ENCODE measurements at places on chromosomes 7 and 10.

DNA sequence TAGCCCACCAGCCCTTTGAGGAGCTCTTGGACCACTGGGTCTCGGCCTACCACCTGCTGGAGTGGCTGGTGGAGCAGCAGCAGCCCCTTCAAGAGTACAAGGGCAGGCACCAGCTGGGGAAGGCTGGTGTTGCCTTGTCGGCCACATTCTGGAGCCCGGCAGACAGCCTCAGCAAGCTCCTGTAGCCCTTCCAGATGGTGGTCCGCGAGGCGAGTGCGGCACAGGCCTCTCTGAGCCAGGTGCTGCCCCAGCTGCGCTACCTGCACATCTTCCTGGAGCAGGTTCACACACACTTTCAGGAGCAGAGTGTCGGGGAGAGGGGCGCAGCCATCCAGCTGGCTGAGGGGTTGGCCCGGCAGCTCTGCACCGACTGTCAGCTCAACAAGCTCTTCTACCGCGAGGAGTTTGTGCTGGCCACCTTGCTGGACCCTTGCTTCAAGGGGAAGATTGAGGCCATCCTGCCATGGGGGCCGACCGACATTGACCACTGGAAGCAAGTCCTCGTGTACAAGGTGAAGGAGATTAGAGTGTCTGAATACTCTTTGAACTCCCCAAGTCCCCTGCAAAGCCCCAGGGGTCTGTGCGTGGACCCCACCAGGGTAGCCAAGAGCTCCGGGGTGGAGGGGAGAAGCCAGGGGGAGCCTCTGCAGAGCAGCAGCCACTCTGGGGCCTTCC lies 7.0 kb upstream of the ACTR3C start:
- DNase-seq: peak; percentile 54

DNA sequence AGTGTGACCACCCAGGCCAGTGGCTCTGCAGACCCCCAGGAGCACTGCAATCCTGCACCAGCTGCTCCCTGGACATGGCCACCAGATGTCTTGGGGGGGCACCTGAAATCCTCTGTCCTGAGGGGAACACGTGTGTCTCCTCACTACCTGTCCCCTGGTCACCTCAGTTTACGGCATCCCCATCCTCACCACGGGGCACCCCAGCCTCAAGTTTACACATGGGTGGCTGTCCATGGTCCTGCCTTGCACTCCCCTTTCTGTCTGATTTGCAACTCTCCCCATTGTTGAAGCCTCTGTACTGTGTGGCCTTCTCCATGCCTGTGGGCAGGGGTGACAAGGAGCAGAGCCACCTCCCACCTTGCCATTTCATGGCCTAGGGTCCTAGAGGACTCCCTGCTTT lies 67.2 kb downstream of the RAMP3 start:
- peak; percentile 64 for DNase-seq

GRCh38 chr10:92385831-92386230 lies 94.9 kb downstream of the MARCHF5 start:
- DNase-seq: no peak

- DNase-seq: no peak
Observed at GRCh38 chr7:147412782-147413556, 1177.6 kb upstream of the C7orf33 start.

DNA sequence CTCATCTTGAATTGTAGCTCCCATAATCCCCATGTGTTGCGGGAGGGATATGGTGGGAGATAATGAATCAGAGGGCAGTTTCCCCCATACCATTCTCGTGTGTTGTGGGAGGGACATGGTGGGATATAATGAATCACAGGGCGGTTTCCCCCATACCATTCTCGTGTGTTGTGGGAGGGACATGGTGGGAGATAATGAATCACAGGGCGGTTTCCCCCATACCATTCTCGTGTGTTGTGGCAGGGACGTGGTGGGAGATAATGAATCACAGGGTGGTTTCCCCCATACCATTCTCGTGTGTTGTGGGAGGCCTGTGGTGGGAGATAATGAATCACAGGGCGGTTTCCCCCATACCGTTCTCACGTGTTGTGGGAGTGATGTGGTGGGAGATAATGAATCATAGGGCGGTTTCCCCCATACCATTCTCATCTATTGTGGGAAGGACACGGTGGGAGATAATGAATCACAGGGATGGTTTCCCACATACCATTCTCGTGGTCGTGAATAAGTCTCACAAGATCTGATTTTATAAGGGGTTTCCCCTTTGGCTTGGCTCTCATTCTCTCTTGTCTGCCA lies 271.0 kb downstream of the MAD1L1 start:
- no peak for DNase-seq

DNA sequence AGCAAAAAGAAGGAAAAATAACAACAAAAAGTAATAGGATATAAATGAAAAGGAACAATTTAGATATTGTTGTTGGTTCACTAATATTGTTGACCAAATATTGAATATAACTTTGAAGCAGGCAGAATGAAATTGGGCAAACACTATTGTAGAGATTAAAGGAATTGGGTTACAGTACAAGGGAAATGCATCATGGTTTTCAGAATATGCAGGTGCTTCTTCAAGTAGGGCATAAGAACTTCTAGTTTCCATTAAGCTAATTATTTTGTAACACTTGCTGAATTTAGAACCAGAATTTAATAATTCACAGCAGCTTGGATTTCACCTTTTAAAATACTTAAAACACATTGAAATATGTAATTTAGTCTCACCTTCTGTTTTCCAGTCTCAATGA lies 36.5 kb downstream of the RPA3 start:
- no peak for DNase-seq

- peak; percentile 9 for DNase-seq
Observed at GRCh38 chr10:6953271-6953801, 373.3 kb upstream of the PRKCQ start.

GRCh38 chr10:50325449-50326171 lies 74.3 kb upstream of the ASAH2 start:
- no peak for DNase-seq

DNA sequence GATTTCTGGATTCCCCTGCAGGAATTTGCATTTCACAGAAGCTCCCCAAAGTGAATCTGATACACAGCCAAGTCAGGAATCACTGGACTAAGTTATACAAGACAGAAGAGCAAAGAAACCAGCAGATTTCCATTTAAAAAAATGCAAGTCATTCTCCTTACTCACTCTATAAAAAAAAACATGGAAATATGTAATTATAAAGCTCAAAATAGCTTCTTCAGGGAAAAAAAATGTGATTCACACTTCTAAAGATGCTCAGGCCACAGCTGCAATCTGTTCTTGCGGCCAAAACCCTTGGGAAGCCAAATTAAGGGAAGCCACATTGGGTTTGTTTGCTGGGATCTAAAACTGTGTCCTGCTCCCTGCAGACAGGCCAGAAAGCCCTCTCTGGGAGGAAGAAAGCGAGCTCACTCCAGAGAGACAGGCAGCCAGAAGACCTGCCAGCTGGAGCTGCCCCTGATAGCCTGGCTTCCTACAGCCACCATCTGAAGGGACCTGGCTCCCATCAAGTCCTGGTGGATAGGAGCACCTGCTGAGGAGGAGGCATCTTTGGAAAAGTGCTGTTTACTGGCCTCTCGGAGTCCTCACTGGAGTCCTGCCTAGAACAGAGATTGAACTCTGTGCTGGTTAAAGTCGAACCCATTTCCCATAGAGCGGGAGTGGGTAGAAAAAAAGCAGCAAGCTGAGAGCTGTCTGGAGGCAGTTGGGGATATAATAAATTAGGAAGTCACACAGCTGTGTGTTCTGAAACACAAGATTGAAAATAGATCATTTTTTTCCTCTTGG lies 359.2 kb upstream of the AOAH start:
- no peak for DNase-seq

GRCh38 chr7:125661-126060 lies 66.7 kb upstream of the FAM20C start:
- DNase-seq: no peak

DNA sequence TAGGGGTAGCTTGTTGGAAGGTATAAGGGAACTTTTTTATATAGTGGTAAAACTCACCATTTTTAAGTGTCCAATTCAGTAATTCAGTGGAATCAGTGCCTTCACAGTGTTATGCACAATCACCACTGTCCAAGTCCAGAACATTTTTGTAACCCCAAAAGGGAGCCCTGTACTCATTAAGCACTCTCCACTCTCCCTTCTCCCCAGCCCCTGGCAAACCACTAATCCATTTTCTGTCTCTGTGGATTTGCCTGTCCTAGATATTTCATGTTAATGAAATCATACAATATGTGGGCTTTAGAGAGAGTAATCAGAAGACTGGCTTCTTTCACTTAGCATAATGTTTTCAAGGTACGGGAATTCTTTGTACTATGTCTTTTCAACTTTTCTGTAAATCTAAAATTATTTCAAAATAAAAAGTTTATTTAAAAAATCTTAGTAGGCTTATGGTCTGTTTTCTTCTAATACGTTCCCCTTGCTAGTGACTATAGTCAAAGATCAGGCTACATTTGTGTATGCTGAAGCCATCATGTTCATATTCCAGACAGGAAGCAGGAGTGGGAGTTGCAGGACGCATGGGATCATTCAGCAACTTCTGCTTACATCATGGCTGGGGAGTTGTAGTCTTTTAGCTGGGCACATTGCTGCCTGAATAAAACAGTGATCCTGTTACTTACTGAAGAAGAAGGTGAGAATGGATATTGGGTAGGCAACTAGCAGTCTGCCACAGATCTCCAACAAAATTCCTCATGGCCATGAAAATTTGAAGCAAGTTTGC lies 35.4 kb upstream of the TAX1BP1 start:
- DNase-seq: no peak

- DNase-seq: no peak
Observed at GRCh38 chr7:142280263-142280662, 22.4 kb upstream of the PRSS58 start.

DNA sequence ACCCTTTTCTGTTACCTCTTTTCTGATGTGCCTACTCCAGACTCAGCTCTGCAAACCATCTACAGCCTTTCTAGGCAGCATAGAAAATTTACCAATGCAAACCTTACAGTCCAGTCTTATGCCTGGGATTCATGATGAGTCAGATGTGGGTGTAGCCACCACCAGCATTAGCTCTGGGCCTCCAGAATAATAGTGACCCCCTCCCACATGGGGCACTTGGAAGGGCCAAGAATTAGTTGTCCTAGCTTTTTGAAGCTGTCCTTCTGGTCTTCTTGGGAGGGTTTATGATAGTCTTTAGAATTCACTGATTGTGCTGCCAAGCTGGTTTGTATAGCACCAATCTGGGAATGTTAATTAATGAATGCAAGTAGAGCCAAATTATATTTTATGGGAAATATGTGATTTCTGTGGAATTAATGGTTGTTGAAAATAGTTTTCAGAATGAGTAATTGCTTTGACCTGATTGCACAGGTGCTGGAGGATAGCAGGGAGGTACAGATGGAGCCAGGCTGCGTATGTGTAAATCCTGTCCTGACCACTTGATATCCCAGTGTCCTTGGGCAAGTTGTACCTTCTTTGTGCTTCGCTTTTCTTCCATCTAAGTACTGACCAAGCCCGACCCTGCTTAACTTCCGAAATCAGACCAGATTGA lies 94.8 kb downstream of the CPED1 start:
- DNase-seq: no peak

- DNase-seq: no peak
Observed at GRCh38 chr10:14271621-14272020, 59.1 kb downstream of the FRMD4A start.

GRCh38 chr7:979151-979550 lies 3.8 kb upstream of the COX19 start:
- DNase-seq: no peak

- DNase-seq: peak; percentile 44
Observed at GRCh38 chr7:46145412-46145811, 224.3 kb upstream of the IGFBP3 start.

DNA sequence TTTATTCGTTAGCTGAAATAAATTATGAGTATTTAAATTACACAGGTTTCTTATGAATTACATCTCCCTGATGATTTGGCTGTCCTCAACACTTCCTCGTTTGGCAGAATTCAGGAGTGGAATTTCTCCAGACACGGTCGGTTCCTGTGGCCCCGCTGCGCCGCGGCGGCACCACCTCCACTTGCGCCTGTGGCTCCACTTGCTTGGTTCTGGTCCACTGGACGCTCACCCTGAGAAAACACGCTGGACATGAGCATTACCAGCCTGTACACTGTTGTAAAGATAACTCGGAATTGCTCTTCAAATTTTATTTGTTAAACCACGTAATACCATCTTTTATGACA lies 85.3 kb downstream of the ZNF33B start:
- DNase-seq: no peak

- DNase-seq: no peak
Observed at GRCh38 chr7:142447762-142448161, 189.9 kb upstream of the PRSS58 start.

- DNase-seq: peak; percentile 76
Observed at GRCh38 chr10:69883310-69884023, 81.8 kb downstream of the COL13A1 start.

DNA sequence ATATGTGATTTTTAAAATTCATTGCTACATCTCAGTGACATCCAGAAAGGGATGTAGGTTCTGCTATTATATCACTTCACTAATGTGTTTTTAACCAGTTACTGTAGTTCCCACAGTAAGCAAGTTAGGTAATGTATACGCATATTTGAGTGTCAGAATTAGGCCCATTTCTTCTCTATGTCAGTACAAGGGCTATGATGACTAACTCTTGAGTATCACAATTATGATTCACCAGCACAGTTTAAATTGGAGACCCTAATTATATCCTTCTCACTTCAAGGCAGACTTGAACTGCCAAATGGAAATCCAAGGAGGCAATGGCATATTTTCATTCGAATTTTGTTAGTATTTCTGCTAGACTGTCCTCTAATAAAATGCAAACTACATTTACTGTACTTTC lies 23.6 kb downstream of the BZW2 start:
- DNase-seq: no peak

GRCh38 chr10:72056932-72057751 lies 31.2 kb downstream of the SPOCK2 start:
- peak; percentile 74 for DNase-seq

DNA sequence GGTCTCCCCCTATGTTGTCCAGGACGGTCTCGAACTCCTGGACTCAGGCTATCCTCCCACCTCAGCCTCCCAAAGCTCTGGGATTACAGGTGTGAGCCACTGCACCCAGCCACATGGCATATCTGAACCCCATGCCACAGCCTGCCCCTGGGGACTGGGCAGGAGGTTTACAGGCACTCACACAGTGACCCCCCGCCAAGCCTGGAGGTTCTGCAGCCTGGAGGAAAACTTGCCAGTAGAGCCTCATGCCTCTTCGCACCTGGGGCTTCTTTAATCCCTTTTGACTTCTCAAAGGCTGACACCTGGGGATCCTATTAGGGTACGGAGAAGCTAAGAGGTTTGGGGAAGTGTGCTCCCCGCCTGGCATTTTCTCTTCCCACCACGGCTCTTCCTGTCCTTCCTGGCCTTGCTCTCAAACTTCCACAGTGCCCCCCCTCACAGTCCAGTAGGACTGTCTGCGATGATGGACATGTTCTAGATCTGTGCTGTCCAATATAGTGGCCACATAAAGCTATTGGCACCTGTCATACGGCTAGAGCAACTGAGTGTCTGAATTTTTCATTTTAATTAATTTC lies 11.4 kb upstream of the KCP start:
- peak; percentile 75 for DNase-seq

- DNase-seq: peak; percentile 78
Observed at GRCh38 chr10:7301006-7301778, 109.6 kb downstream of the SFMBT2 start.

- DNase-seq: no peak
Observed at GRCh38 chr7:31664890-31665289, 22.1 kb upstream of the PPP1R17 start.

- DNase-seq: no peak
Observed at GRCh38 chr10:113168584-113168983, 218.5 kb downstream of the TCF7L2 start.

- DNase-seq: no peak
Observed at GRCh38 chr7:37923996-37924395, 3.6 kb downstream of the EPDR1 start.

GRCh38 chr7:132130497-132130896 lies 445.8 kb downstream of the PLXNA4 start:
- DNase-seq: no peak
